CD8-positive, alpha-beta T cell (primary cell): ENCODE measurements at places on chromosomes 7 and 10.

GRCh38 chr7:48424731-48425130, 253.5 kb downstream of the ABCA13 start:
- no peak for DNase-seq

DNA sequence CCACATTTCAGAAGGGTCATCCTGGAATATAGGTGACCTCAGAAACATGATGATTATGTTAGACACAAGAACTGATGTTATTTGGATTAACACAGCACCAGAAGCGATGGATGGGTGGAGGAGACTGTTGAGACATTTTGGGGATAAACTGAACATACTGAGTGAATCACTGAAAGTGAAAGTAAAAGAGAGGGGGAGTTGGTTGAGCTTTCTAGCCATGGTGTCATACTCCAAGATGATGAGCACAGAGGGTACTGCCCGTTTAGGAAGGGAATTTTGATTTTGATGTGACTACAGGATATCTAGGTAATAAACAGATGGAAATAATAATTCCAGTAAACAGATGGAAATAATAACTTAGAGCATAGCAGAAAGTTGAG, 248.0 kb upstream of the NPY start:
- no peak for DNase-seq

DNA sequence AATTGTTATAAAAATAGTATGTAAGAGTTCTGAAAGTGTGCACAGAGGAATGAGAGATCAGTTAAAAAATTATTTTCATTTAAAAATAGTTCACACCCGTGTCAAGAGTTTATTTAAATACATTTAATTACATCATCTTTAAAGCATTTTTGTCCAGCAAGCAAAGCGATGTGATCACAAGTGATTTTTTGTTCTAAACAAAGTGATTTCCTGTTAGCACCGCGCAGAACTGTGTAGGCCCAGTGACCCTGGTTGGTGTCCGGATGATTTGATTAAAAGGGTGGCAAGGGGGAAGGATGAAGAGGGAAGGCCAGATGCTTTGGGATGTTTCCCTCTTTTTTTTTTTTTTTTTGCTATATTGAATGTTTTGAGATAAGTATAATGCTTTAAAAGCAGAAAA, 227.8 kb upstream of the PITRM1 start:
- no peak for DNase-seq

GRCh38 chr10:69629519-69629896, 539 bp upstream of the FAM241B start:
- no peak for DNase-seq

DNA sequence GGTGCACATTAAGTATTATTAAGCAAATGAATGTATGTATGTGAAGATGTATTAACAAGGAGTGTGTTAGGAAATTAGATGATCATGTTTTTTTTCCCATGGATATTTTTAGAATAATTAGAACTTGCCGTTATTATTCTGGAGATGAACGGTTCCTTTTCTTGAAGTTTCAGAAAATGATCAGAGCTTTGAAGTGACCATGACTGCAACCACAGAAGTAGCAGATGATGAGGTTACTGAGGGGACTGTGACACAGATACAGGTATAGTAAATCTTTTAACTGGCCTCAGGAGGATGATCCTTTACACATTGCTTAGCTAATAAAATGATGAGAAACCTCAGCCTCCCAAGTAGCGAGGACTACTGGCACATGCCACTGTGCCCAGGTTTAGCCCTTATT, 18.6 kb downstream of the DMTF1 start:
- no peak for DNase-seq

GRCh38 chr7:22726907-22727713, at the start of gene IL6:
Gene IL6, plus strand, starts transcription at chr7:22727200. Its CDS starts 63 bp downstream, at chr7:22727263.
- DNase-seq = no peak

GRCh38 chr7:46871516-46871915, 710.4 kb downstream of the TNS3 start:
- DNase-seq = no peak

DNA sequence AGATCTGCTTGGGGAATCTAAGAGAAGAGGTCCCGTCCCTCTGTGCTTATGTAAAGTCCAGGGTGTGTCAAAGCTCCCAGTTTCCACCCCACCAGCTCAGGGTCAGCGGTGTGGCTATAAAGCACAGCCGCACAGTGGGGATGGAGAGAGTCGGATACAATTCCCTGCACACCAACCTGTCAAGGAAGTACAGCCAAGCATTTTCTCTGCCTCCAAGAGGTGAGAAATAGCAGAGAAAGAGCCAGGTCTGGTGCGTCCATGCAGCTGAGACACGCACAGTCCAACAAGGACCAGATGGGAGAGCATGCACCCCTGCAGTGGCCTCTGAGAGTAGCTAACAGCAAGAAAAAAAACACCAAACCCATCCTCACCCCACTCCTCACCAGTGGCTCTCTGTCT, 61.3 kb upstream of the WAC start:
- no peak for DNase-seq

GRCh38 chr10:2914741-2915140, 152.6 kb upstream of the PFKP start:
- DNase-seq = no peak

GRCh38 chr7:41886901-41887311, 184.0 kb upstream of the INHBA start:
- no peak for DNase-seq

DNA sequence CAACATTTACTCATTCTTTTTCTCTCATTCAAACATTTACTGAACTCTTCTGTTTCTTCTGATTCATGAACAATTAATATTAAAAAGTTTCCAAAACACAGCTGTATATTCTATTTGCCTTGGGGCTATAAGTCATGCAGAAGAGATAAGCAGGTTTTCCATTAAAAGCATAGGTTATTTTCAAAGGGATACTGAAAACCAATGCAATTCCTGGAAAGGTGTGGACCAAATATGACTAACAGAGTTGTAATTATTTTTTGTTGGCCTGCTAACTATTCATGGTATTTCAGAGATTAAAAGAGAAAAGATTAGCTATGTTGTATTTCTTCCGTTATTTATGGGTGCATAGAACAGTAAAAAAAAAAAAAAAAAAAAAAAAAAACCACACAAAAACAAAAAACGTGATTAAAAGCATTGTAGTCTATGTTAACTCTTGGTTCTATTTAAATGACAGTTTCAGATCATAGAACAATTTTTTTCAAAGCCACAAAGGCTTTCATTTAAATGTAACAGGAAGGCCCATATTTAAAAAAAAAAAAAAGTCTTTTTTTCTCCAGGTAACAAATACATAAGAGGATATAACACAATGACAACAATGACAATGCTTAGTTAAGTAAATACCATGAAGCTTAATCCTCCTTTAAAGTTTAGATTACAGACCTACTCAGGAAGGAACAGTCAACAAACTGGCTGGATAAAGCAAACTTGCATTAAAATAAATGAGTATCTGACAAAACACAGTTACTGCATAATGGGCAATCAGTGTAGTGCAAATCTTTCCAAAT, 1042.9 kb downstream of the GATA3 start:
- no peak for DNase-seq

DNA sequence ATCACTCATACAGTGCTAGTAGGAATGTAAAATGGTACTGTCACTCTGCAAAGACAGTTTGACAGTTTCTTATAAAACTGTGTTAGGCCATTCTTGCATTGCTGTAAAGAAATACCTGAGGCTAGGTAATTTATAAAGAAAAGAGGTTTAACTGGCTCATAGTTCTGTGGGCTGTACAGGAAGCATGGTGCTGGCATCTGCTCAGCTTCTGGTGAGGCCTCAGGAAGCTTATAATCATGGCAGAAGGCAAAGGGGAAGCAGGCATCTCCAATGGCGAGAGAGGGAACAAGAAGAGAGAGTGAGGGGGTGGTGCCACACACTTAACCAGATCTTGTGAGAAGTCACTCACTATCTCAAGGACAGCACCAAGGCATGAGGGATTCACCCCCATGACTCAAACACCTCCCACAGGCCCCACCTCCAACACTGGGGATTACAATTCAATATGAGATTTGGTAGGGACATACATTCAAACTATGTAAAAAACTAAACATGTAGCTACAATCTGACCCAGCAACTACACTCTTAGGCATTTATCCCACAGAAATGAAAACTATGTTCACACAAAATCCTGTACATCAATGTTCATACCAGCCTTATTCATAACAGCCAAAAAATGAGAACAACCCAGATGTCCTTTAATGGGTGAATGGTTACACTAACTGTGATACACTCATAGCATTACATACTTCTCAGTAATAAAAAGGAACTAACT, 5.0 kb downstream of the ALDH18A1 start:
- no peak for DNase-seq

DNA sequence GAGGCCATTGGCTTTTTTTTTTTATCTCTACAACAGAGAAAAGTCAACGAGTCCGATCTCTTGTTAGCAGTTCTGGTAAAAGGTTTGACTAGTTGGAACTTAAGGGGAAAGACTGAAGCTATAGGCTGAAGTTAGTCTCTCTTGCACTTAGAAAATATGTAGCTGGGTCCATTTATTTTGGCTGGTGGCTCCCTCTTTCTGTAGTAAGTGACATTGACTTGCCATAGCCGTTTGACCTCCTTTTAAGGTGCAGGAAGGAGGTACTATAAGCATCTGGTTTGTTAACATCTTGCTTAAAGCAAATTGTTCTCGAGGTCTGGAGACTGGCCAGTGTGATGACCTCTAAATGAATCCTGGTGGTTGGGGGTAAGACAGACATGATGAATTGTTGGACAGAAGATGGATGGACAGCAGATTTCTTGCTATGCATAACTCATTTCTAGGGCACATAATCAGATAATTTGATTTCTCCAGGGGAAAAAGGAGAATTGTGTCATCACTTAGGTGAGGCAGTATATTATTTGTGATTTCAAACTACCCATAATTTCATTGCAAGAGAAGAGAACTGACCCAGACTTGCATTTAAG, 356.3 kb upstream of the GALNT17 start:
- DNase-seq = peak; percentile 15

- DNase-seq = no peak
Measured at GRCh38 chr7:19118636-19119371, 1.4 kb upstream of the TWIST1 start.

DNA sequence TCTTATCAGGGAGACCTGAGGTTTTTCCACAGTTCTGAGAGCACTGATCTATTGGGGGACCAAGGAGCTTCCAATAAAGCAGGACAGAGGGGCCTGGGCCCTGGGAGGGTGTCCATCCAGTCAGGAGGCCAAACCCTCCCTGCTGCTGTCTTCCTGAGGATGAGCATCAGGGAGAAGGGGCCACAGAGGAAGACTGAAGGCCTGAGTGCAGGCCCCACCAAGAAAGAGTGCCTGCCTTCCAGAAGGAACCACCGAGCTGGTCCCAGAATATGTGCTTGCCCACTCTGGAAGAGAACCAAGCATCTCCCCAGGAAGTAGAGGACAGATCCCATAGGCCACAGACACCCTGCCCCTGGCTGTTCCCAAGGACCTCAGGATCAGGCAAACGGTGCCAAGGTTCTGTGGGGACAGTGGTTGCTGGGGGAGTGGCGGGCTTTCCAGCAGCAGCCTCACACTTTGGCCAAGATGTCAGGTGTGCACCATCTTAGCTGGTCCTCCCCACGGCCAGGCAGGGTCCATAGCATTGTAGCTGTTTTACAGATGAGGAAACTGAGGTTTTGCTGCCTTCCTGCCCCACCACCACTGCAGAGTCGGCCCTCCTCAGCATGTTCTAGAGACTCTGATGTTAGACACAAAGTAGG, 199.4 kb downstream of the GRID1 start:
- DNase-seq = no peak

DNA sequence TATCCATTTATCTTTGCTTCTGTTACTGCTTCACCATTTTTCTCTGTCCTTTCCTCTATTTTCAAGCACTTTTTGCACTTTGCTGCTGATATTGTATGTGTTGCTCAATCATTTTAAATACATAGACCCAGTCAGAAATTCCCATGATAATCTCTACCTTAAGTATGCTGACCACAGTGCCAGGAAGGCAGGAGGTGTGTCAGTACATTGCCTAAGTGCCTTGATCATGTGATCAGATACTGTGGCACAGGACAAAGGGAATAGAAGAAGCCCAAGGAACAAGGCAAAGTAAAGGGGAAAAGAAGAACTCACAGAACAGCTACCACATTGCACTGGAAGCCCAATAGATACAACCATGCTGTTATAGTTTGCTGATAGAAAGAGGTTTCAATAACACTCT, 53.7 kb upstream of the CD36 start:
- DNase-seq = no peak

- DNase-seq = no peak
Measured at GRCh38 chr7:148344406-148344805, 246.2 kb upstream of the C7orf33 start.

GRCh38 chr10:8677642-8678041, 623.2 kb downstream of the GATA3 start:
- no peak for DNase-seq

GRCh38 chr10:123153486-123154091, 613 bp upstream of the BUB3 start:
- DNase-seq = no peak

DNA sequence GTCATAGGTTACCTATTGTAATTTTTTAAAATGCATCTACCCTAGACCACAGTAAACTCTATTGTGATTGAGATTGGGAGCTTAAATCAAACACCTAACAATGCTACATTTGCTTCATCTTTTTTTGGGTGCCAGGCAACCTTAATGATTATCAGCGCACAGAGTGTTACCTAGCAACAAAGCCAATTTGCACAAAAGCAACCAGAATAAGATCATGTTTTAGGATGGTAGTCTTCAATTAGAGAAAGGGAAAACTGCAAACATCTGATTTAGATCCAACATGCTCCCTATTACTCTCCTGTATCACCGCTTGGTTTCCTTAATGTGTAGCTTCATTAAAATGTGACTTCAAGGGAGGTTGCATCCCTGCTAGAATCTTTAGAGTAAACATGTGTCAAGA, 226.9 kb downstream of the ABCA13 start:
- no peak for DNase-seq

DNA sequence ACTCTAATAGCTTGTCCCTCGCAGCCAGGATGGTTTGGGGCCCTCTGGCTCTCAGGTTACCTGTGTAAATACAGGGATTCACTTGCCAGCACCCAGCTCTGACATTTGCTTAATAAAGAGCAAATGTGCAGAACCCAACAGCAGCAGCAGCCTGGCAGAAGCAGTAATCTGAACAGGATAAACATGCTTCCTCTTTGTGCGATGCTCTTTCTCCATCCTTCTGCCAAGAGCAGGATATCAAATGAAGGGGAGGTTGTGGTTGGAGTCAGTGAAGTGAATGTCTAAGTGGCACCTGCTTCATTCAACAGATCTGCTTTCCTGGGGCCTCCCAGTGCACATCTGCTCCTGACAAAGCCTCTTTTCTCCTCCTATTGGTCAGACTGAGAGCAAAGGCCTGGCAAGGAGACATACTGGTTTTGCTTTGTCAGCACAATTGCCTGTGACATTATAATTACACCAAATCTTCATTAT, 130.3 kb downstream of the NRF1 start:
- DNase-seq = no peak

- DNase-seq = no peak
Measured at GRCh38 chr10:78784546-78784945, 284.2 kb upstream of the ZMIZ1 start.
